IMR-90 (cell line): ENCODE measurements at places on chromosomes 7 and 10. TPM values are rescaled to one million over a fixed set of nuclear protein-coding genes. Genes with fewer than 3 reads are reported as not detected.

Gene SLC18A3
- not detected in 2 replicates for total RNA-seq

Gene PAX4
- not detected in 2 replicates for total RNA-seq

Gene CPA1
- not detected in 2 replicates for total RNA-seq

Gene ARL3
- 5.0 and 11.7 TPM in 2 replicates for total RNA-seq

Gene SAMD9
- total RNA-seq = 9.5 and 15.6 TPM in 2 replicates

Gene PPP1R3C
- total RNA-seq = 61.7 and 62.9 TPM in 2 replicates

Gene SLC39A12
- not detected in 2 replicates for total RNA-seq

Gene CUZD1
- total RNA-seq = 0.36 and 0.56 TPM in 2 replicates

Gene SP8
- total RNA-seq = not detected in 2 replicates
